ENCODE measurements at places on chromosomes 6 and 20.

DNA sequence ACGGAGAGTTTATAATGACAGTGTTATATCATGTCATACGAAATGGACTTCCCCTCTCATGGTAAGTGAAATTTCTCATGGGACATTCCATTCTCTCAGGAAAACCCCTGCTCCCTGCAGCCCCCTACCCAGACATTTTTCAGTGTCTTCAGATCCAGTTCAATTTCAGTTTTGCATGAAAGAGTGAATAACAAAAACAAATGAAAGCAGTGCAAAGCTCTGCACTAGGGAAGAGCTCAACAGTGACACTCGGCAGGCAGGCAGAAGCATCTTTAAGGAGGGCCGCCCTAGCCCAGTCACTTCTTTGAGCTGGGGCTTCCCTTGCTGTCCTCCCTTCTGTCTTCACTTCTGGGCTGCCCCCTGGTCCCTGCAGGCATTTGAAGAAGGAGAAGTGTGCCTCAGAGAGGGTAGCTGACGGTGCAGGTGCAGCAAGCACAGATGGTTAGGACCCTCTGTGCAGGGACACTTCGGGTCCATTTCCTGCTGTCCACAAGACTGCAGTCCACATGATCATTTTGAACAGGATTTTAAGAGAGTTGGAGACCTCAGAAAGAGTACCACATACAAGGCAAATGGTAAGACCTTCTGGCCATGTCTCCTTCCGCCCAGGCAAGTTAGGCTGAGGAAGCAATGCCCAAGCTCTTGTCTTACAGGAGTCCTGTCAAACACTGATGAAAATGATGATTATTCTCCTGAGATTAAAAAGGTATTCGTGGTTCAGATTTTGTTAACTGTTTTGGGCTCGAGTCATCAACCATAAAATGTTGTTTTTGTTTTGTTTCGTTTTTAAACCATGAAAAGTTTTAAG lies 5.4 kb upstream of the DUSP22 start:
- DNase-seq: no peak

- peak; percentile 11 for DNase-seq
Measured at GRCh38 chr6:157456524-157456829, 75.5 kb downstream of the ZDHHC14 start.

DNA sequence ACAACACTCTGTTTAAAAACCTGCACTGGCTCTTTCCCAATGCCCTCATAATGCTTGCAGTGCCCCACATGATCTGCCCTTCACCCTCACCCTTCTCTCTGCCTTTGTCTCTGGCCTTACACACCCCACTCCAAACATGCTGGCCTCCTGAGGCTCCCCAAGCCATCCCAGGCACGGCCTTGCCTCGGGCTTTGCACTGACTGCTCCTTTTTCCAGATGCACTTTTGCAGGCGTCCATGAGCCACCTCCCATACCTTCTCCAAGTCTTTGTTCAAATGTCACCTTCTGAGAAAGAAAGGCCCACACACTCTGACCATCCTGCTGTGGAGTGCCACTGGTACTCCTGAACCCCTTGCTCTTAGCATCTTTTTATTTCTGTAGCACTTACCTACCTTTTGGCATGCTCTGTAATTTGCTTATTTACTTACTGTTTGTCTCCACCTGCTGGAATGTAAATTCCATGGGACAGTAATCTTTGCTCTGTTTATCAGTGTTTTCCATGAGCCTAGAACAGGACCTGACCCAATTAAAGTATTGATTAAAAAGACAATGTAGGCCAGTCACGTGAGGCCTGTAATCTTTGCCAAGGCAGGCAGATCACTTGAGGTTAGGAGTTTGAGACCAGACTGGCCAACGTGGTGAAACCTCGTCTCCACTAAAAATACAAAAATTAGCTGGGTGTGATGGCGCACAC lies 30.7 kb downstream of the GFRA4 start:
- DNase-seq: no peak

GRCh38 chr20:44023515-44024371 lies 109.1 kb downstream of the TOX2 start:
- DNase-seq: no peak

- no peak for DNase-seq
Measured at GRCh38 chr6:37512400-37513011, 12.8 kb upstream of the CCDC167 start.

DNA sequence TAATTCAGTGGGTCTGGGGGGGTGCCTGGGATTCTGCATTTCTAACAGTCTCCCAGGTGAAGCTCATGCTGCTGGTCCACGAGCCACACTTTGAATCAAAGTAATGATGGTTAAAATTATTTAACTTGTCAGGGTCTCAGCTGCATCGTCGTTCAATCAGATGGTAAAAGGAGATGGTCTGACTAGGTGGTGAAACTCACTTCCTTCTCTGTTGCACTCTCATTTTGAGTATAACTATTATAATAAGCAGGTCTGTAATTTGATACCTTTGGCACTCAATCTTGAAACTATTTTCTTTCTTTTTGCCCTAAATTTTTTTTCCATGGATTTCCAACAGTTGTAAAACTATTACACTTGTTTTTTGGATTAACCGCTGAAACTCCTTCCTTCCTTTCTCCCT lies 292.5 kb downstream of the FARS2 start:
- DNase-seq: no peak

GRCh38 chr6:16184129-16184528 lies 54.3 kb upstream of the GMPR start:
- peak; percentile 24 for DNase-seq

DNA sequence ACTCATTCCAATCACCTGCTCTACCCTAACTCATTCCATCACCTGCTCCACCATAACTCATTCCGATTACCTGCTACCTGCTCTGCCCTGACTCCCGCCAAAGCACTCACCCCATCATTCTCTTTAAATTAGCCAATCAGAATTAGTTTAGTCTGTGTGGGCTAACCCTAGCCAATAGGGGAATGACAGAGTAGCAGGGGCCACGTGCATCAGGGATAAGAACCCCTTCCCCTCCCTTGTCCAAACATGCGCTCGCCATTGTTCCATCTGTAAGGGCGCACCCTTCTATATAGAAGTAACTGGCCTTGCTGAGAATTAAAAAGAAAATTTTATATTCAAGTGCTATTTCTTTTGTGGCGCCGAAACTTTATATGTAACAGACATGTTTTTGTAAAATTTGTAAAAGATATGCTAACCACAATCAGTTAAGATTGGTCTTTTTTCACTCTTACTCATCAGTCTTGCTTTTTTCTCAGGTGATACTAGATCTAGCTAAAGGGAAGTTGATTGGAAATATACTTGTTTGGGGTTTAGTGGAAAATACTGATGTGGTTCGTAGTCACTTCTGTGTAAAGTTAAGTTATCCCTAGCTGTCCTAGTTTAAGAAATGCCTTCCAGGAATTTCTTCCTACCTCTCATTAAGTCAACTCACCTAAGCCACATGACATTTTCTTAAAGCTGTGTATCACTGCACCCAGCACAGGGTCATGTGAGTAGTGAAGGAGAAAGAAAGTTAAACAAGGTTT lies 16.5 kb downstream of the RTN4IP1 start:
- no peak for DNase-seq

DNA sequence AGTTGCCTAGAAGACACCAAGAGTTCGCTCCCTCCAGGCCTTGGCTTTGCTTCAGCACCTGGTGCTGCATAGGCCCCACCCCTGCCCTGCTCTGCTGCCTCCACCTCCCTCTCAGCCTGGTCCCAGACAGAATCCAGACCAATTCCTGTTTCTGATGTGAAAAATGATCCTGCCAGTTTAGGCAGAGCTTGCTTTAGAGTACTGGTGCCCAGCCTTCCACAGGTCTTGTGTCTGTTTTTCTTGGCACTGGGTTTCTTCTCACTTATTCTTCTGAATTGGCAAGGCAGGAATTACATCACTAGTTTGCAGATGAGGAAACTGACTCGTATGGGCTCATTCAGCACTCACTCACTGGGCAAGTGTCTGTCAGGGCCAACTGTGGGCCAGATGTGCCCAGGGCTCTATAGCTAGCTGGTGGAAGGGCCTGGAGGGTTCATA lies 53.0 kb downstream of the HLA-A start:
- no peak for DNase-seq

DNA sequence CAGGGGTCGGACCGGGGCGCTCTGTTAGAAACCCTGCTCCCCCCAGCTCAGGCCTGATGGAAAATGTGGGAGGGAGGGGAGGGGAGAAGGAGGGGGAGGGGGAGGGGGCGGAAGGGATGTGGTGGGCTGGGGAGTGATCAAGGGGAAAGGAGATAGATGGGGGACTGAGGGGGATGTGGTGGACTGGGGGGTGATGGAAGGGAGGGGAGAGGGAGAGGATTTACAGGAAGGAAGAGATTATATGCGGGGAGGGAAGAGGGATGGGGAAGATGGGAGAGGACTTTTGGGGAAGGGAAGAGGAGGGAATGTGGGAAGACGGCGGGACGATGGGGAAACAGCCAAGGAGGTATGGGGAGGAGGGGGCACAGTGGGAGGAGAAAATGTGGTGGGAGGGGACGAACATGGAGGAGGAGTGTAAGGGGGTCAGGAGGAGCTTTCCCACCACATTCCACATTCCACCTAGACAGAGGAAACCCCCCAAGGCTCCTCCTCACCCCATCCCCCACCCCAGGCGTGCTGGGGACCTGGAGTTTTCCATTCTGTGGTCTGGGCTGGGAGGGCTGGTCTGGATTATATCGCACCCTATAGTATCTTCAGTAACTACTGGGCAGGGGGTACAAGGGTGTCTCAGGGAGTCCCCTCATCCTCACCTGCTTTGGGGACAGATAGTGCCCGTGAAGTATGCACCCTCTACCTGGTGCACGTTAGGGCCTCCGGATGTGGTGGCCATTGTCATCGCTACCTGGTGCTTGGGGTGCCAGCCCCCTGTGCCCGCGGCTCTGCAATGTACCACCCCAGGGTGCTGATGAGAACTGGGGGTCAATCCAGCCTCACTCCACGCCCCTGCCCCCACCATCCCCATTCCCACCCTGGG lies 578 bp upstream of the PTGIS start:
- DNase-seq: no peak

DNA sequence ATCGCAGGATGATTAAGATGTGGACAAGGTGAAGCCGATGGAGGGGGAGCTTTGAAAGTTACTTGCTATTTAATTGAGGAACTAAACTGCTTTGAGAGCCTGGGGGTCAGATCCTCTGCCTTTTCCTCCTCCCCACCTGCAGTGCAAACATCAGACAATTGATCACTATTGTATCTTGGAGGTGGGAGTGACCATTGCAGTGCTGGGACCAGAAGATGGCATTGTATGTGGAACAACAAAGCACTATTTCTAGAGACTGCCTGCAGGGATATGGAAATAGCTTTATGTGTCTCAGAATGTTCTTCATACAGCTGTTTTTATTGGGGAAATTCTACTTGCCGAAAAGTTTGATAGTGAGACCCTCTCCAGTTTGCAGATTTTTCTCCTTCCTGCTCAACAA lies 4.2 kb downstream of the MOG start:
- DNase-seq: no peak

DNA sequence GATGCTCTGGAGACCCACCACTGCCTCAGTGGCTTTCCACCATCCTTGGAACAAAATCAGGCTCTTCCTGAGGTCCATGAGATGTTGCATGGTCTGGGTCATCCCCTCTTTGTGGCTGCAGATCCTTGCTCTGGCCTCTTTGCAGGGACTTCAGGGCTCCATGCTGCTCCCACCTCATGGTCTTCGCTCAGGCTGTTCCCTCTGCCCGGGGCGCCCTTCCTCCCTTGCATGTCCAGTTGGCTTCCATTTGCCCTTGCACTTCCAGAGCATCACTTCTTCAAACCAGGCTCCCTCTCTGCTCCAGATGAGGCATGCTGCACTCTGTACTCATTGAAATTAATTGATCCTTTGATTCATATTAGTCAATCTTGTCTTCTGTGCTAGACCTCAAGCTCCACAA lies 4.4 kb upstream of the PHACTR3 start:
- DNase-seq: no peak

GRCh38 chr20:19423097-19423899 lies 210.9 kb downstream of the SLC24A3 start:
- no peak for DNase-seq

GRCh38 chr20:10094566-10095173 lies 59.9 kb downstream of the ANKEF1 start:
- no peak for DNase-seq

DNA sequence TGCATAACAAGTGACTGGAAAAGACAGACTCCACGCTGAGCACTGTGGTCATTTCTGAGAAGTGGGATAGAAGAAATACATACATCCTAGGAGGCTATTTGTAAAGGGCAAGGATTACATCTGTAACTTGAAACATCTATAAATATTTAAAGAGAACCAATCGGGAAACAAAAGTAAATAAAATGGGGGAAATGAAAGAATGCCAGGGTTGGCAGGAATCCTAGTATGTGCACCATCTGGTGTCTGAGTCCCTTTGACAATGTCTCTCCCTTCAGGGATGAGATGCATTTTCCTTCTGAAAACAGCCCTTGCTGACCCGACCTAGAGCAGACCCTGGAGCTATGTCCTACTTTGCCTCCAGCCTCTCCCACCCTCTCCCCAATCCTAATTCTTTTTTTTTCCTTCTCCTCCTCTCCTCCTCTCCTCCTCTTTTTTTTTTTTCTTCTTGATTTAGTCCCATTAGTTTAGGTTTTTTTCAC lies 53.2 kb downstream of the VSTM2L start:
- DNase-seq: no peak

DNA sequence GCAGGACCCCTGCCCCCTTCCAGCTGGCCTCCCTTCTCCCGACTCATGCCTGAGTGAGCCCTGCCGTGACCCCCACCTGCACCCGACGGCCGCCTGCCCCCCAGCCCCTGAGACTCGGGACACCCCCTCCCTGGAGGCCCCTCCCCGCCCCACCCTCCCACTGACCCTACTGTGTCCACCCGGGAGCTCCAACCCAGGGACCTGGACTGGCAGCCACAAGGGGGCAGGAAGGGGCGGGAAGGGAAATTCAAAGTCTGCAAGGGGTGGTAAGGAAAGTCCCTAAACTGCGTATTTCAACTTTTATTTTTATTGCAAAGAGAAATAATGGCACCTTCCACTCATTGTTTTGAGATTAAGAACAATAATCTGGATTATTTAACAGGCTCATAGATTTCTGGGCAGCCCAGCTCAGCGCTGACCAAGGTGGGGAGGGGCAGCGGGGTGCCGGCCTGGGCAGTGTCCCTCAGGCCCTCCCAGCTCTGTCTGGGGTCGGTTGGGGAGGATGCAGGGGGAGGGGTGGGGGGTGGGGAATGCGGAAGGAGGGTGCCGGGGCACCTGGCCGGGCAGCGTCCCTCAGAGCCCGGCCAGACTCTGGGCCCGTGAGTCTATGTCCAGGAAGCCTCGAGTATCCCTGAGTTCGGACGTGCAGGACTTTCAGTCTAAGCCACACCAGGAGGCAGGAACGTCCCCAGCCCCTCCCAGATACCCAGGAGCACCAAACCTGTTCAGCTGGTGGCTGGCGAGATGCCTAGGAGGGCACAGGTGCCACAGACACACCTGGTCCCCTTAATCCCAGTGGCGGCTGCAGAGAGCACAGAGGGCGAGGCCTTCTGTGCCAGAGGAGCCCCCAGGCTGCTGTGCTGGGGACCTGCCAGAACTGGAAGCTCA lies 1.3 kb upstream of the PTK6 start:
- no peak for DNase-seq
